RPMI7951 (cell line): ENCODE measurements at places on chromosomes 1 and 21. TPM values are rescaled to one million over a fixed set of nuclear protein-coding genes. Genes with fewer than 3 reads are reported as not detected.

DNA sequence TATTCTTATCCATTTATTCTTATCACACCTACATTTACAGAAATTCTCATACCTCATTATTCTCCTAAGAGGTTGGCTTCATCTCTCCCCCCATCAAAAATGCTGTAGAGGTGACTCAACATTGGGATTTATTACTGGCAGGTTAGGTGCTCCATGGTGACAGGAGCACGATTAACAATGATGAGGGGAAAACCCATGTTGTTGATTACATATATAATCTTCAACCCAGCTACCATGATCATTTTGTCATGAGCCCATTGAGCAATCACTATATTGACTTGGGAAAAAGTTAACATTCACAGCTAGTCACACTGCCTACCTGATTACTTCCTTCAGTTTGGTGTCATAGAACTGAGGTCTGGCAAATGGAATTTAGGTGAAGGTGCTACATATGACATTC lies 712.1 kb upstream of the CHRM3 start:
- DNase-seq, result no peak

- peak; percentile 28 for DNase-seq
Measured at GRCh38 chr1:109787211-109787844, 23.6 kb upstream of the EPS8L3 start.

Gene FTCD
- 0.20 and 0.36 TPM in 2 replicates for total RNA-seq

DNA sequence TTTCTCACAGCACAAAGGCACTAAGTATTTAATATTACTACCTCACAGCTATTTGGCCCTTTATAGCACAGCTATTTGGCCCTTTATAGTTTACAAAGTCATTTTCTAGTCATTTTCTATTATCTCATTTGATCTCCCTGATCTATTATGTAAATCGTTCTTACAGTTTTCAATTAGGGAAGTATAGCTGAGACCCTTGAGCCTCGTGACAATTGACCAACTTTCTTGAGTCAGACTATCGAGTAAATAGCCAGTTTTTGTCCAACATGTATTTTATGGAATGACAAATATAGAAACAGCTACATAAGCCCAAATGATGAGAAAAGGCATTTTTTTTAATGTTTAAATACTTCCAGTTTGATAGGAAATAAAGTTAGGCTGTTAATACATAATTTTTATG lies 7.0 kb upstream of the ANGPTL1 start:
- DNase-seq, result no peak

- DNase-seq, result no peak
Measured at GRCh38 chr1:54356680-54357147, 49.5 kb downstream of the SSBP3 start.

GRCh38 chr1:61169634-61170033 lies 87.3 kb downstream of the NFIA start:
- no peak for DNase-seq

Gene LRRIQ3
- 2.0 and 2.1 TPM in 2 replicates for total RNA-seq

DNA sequence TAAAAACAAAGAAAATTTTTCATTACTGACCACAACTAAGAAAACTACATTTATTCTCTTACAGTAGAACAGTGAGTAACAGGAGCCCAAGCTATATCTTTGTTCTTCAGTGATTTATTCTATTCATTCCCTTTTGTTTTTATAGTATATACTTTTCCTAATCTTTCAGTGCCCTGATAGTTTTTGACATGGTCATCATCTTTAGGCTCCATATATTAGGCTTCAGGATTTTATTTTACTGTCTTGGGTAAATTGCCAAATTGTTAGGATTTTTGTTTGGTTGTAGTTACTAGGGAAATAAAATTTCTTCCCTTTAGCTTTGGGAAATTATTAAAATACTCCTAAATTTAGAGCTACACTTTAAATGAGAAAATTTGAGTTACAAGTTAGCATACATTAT lies 10.3 kb downstream of the FBXO28 start:
- no peak for DNase-seq

Gene OLIG2
- total RNA-seq, result 0.72 and 0.88 TPM in 2 replicates

Gene EXTL1
- total RNA-seq, result 2.2 and 4.1 TPM in 2 replicates

Gene THAP3
- total RNA-seq, result 29.9 and 30.8 TPM in 2 replicates

DNA sequence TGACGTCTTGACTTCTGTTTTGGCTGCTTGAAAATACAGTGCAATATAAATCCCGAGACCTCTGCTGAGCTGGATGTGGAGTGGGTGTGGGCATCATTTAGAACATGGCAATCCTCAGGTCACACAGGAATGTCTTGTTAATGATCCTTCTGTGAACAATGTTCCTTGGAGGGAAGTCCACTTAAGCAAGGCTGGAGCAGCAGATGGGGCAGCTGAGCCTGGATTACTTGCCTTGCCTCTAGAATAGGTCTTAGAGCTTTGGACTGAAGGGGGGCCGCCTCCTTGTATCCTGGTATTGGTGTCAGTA lies 926 bp upstream of the SCMH1 start:
- no peak for DNase-seq

- peak; percentile 98 for DNase-seq
Measured at GRCh38 chr1:77536813-77537212, 145.6 kb downstream of the ZZZ3 start.

DNA sequence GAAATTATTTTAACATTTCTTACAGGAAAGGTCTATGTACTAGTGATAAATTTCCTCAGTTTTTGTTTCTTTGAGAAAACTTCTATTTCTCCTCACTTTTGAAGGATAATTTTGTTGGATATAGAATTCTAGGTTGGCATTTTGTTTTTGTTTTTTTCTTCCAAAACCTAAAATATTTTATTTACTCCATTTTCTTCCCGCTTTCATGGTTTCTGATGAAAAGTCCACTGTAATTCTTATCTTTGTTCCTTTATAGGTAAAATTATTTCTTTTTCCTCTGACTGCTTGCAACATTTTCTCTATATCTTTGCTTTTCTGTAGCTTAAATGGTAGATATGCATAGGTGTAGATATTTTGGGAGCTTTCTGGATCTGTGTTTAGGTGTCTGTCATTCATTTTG lies 153.9 kb upstream of the DSCAM start:
- DNase-seq, result no peak

Gene NTMT2
- total RNA-seq, result not detected in 2 replicates

Gene MRPS15
- 116 and 139 TPM in 2 replicates for total RNA-seq

Gene AADACL4
- not detected in 2 replicates for total RNA-seq

GRCh38 chr1:90729504-90730242 lies 12.6 kb upstream of the BARHL2 start:
- DNase-seq, result no peak

DNA sequence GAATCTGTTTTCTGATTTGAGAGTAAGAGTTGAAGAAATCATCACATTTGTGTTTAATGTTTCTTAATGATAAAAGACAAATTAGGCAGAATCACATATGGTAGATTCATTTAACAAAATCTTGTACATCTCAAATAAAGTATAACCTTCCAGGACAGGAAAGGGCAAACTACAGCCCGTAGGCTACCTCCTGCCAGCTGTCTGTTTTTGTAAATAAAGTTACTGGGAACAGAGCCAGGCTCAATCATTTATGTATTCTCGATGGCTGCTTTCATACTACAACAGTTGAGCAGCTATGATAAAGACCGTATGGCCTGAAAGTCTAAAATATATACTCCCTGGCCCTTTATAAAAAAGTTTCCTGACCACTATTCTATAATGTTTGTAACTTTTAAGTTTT lies 204.1 kb downstream of the COL24A1 start:
- no peak for DNase-seq

Gene MINDY1
- 7.7 and 10.3 TPM in 2 replicates for total RNA-seq

- DNase-seq, result peak; percentile 27
Measured at GRCh38 chr1:67489643-67490042, 59.4 kb upstream of the SERBP1 start.

GRCh38 chr1:117093091-117093534 lies 28.4 kb downstream of the TRIM45 start:
- peak; percentile 83 for DNase-seq

Gene OR2T29
- not detected in 2 replicates for total RNA-seq

GRCh38 chr1:229985613-229986010 lies 81.4 kb upstream of the GALNT2 start:
- DNase-seq, result no peak

Gene AGMAT
- total RNA-seq, result 1.2 and 1.6 TPM in 2 replicates

DNA sequence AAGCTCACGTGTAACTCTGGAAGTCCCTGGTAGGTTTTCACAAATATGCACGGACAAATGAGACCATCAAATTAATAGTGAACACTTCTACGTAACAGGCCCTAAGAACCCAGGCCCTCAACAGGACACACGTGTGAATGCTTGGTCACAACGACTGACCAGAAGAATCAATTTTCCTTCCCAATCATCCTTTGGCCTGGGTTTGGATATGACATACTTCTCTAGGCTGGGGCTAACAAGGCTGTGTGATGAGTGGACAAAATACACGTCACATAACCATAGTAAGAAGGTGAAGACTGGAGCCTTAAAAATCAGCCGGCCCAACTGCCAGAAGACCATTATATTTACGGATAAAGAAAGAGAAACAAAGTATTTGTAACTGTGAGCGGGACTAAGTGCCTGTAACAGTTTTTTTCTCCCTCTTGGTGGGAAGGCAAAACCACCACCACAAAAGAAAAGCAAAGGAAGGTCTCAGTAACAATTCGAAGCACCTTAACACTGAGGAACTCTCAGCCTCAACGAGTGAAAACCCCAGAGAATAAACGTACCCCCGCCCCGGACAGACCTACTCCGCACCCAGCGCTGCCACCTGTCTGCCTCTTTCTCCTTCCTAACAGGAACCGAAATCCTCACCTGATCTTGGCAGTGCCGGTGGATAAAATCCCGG lies 450 bp downstream of the SDE2 start:
- DNase-seq, result peak; percentile 28

GRCh38 chr1:226370144-226370923 lies 37.6 kb downstream of the PARP1 start:
- no peak for DNase-seq

Gene DMBX1
- not detected in 2 replicates for total RNA-seq

DNA sequence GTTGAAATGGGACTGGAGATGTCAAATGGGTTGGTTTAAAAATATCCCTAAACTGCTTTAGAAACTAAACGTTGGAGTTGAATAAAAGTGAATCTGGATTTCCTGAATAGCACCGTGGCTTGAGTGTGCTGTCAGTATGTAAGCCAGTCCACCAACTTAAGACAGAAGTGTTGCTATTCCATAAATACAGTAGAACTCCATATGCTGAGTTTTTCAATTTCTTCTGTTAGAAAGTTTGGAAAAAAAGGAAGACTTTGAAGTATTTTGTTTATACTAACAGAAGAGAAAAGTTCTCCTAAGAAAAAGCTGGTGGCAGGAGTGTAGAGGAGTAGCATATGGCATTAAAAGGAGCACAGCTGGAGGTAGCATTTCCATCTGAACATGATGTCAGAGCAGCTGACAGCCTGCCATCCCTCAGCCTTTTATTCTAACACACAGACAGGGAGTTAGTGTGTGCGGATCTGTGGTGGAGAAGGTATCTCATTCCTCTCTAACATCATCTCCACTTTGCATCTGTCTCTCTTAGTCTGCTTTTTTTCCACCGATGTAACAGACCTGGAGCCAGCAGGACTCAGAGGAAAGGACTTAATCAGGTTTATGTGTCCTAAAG lies at the start of gene ZBTB18:
Gene ZBTB18 (plus strand): TSS at position 449 of the 610 bp plus-strand sequence. CDS start 149 bp downstream, at position 598.
- peak; percentile 75 for DNase-seq

- DNase-seq, result no peak
Measured at GRCh38 chr1:198873696-198874230, 234.9 kb downstream of the PTPRC start.

GRCh38 chr21:46486481-46487126 lies 27.9 kb downstream of the DIP2A start:
- no peak for DNase-seq

Gene CYP4A22
- total RNA-seq, result not detected in 2 replicates

Gene FCRL4
- not detected in 2 replicates for total RNA-seq

Gene CELA3A
- not detected in 2 replicates for total RNA-seq

Gene TMOD4
- total RNA-seq, result 0.36 TPM in 1 of 2 replicates, not detected in the other

Gene NBPF20
- 0.78 and 1.3 TPM in 2 replicates for total RNA-seq

- DNase-seq, result peak; percentile 21
Measured at GRCh38 chr1:196193896-196194559, 414.2 kb downstream of the KCNT2 start.

- DNase-seq, result no peak
Measured at GRCh38 chr1:221704306-221704705, 37.6 kb downstream of the DUSP10 start.

DNA sequence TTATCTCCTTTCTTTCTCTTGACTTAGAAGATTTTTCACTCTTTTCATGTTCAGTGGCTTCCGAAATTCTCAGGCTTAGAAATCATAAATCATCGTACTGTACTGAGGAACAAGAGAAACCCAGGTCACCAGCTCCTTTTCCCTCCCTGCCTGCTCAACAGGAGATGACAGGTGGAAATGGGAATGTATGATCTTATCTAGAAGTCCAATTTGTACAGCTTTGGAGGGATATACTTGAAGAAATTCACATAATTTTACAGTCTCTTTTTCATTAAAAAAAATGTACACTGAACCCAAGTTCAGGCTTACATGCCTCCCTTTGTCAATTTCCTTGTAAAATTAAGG lies 11.7 kb downstream of the EVA1C start:
- no peak for DNase-seq

- peak; percentile 6 for DNase-seq
Measured at GRCh38 chr1:219430419-219430818, 182.5 kb downstream of the ZC3H11B start.

Gene CFHR3
- total RNA-seq, result not detected in 2 replicates

DNA sequence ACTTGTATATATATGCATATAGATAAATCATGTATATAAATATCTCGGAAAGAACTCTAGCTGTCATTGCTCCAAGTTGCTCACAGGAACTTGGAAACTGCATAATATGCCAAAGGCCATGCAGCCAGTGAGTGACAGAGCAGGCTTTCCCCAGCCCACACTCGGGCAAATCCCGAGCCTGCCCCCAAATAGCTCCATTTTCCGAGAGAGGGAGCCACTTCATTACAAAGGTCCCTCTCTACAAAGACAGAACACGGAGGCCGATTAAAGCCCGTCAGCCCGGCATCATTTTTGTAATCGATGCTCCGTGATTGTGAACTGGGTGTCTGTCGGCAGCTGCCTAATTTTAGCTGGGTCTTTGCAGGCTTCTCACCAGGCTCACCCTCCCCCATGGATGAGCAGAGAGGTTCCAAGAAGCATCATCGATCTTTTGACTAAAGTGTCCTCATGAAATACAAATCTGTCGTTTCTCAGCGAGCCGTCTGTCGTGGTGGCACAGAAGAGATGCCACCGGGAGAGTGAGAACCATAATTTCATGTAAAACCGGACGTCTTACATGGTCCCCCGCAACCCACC lies 663.9 kb downstream of the PTPRU start:
- DNase-seq, result no peak

DNA sequence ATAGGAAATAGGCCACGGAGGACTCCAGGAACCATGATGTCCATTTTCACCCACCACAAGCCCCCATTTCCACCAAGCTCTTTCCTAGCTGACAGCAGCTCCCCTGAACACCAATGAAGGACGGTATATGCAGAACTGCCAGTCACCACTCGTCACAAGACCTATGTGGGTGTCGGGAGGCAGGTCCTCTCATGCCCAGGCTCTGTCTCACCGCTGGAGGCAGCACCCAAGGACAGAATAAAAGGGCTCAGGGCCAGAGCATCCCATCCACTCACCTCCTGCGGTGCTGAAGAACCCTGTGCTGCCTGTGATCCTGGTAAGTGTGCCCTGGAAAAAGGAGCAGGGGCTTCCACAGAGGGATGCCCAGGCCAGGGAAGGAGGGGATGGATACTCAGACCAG lies at the start of gene LCE1F:
Gene LCE1F (plus strand): TSS at position 266 of the 400 bp plus-strand sequence. CDS start 1,232 bp downstream, outside the sequence.
- no peak for DNase-seq
